K562 (cell line): ENCODE measurements at places on chromosomes 1 and 21. TPM values are rescaled to one million over a fixed set of nuclear protein-coding genes. Genes with fewer than 3 reads are reported as not detected.

COL24A1 gene
- 0.02 and 0.07 TPM in 2 replicates for total RNA-seq

RGS1 gene
- 0.42 TPM in 1 of 2 replicates, not detected in the other for total RNA-seq

NHLH2 gene
- total RNA-seq, result not detected in 2 replicates

UBE2U gene
- total RNA-seq, result not detected in 2 replicates

CDA gene
- not detected in 2 replicates for total RNA-seq

S100A14 gene
- total RNA-seq, result 0.24 and 0.25 TPM in 2 replicates

CFHR3 gene
- 0.16 and 0.47 TPM in 2 replicates for total RNA-seq

LRRC38 gene
- total RNA-seq, result not detected in 2 replicates

AGTRAP gene
- total RNA-seq, result 81.6 and 85.8 TPM in 2 replicates

TFF3 gene
- total RNA-seq, result 0.72 and 0.78 TPM in 2 replicates

PLEKHG5 gene
- 0.29 TPM in 2 replicates for total RNA-seq

CFAP410 gene
- 7.6 and 8.3 TPM in 2 replicates for total RNA-seq

NECAP2 gene
- 71.9 and 72.5 TPM in 2 replicates for total RNA-seq

RUNX1 gene
- 62.2 and 68.6 TPM in 2 replicates for total RNA-seq

ANKRD65 gene
- not detected in 2 replicates for total RNA-seq

DNA sequence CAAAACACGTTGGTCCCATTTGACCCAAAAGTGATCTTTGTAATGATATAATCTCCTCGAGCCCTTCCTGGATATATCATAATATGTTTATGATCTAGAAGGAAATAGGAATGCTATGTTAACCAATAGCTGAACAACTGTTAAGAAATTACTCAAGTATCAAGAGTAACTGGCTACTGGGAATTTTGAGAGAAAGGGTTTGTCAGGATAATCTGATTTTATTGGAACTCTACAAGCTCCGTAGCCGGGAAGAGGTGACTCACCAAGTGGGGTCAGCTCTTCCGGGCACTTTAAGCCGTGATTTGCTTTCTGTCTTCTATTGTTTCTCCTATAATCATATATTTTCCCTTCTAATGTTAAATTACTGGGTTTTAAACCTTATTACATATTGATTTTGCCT is 250.5 kb upstream of the POGK start:
- H3K27me3 ChIP-seq, result no peaks in the 10 kb centered on the region
- DNase-seq, result no peak
- no peak overlapping the region for H3K4me3 ChIP-seq
- H3K4me1 ChIP-seq, result peaks cover 9% of the 10 kb centered on the region
- no peak overlapping the region for H3K27ac ChIP-seq

- H3K4me1 ChIP-seq, result no peaks in the 10 kb centered on the region
- H3K27ac ChIP-seq, result no peak overlapping the region
Measured at GRCh38 chr1:119702384-119702783, 9.3 kb upstream of the PHGDH start.

GRCh38 chr1:34612091-34612827 is 142.6 kb upstream of the GJB5 start:
- H3K4me1 ChIP-seq, result no peaks in the 10 kb centered on the region
- H3K4me3 ChIP-seq, result no peak overlapping the region
- H3K27ac ChIP-seq, result no peak overlapping the region
- no peaks in the 10 kb centered on the region for H3K36me3 ChIP-seq

DNA sequence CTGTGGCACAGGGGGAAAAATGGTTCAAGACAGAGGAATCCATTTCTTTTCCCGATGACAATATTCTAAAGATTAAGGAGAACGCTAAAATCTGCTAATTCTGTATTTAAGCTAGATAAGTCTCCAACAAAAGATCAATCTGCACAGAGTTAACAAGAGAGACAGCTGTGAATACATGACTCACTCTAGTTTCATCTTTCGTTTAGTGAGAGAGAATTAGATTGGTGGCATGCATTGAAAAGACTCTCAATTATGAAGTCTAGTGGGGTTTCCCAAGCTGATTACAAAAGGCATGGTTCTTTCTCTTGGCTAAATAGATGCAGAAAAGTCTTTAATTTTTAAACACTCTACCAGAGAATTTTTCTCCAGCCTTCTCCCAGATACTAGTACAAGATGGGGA is 34.4 kb downstream of the CAPN9 start:
- DNase-seq, result no peak
- no peak overlapping the region for H3K4me3 ChIP-seq
- H3K27ac ChIP-seq, result no peak overlapping the region
- no peaks in the 10 kb centered on the region for H3K36me3 ChIP-seq
- peaks cover 17% of the 10 kb centered on the region for H3K27me3 ChIP-seq
- no peaks in the 10 kb centered on the region for H3K4me1 ChIP-seq

GRCh38 chr21:17539323-17539722 is 26.5 kb downstream of the CXADR start:
- H3K27me3 ChIP-seq, result no peaks in the 10 kb centered on the region
- no peak overlapping the region for H3K4me3 ChIP-seq
- H3K4me1 ChIP-seq, result no peaks in the 10 kb centered on the region
- no peaks in the 10 kb centered on the region for H3K36me3 ChIP-seq
- H3K27ac ChIP-seq, result no peak overlapping the region

DNA sequence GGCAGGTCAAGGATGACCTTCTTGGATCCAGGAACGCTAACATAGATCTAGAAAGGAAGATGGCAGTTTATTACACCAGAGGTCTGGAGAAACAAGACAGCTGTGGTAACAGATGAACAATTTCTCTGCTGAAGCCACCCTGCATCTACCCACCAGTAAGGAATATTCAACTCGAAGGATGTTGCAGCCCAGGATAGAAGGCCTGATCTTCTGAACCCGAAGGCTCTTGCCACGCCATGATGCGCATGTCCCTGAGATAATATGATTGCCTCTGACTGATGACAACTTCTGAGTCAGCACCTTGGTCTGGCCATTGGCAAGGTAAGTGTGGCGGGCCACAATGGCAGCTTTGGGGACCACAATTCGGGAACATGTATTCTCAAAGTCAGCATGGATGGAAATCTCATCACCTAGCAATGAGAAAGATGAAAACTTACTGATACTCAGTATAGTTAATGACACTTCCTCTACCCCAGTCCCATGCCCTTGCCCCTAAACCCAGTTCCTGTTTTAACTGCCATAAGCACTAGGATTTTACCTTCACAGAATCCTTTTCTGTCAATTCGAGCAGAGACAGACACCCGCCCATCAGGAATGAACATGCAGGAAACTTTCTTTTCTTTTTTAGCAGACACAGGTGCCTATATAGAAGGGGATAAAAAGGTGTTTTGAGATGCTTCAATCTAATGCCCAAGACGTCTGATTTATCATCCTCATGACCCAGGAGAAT is 1.8 kb downstream of the TXNIP start:
- DNase-seq, result no peak
- H3K36me3 ChIP-seq, result peaks cover 44% of the 10 kb centered on the region
- H3K27ac ChIP-seq, result peak overlapping the region; percentile 99
- no peaks in the 10 kb centered on the region for H3K27me3 ChIP-seq
- H3K4me3 ChIP-seq, result peak overlapping the region; percentile 85
- H3K4me1 ChIP-seq, result peaks cover 14% of the 10 kb centered on the region; the same call in 1 of the 2 replicates

GRCh38 chr1:107897438-107898345 is 67.3 kb downstream of the VAV3 start:
- DNase-seq, result no peak
- no peaks in the 10 kb centered on the region for H3K27me3 ChIP-seq
- no peak overlapping the region for H3K27ac ChIP-seq
- H3K36me3 ChIP-seq, result no peaks in the 10 kb centered on the region

DNA sequence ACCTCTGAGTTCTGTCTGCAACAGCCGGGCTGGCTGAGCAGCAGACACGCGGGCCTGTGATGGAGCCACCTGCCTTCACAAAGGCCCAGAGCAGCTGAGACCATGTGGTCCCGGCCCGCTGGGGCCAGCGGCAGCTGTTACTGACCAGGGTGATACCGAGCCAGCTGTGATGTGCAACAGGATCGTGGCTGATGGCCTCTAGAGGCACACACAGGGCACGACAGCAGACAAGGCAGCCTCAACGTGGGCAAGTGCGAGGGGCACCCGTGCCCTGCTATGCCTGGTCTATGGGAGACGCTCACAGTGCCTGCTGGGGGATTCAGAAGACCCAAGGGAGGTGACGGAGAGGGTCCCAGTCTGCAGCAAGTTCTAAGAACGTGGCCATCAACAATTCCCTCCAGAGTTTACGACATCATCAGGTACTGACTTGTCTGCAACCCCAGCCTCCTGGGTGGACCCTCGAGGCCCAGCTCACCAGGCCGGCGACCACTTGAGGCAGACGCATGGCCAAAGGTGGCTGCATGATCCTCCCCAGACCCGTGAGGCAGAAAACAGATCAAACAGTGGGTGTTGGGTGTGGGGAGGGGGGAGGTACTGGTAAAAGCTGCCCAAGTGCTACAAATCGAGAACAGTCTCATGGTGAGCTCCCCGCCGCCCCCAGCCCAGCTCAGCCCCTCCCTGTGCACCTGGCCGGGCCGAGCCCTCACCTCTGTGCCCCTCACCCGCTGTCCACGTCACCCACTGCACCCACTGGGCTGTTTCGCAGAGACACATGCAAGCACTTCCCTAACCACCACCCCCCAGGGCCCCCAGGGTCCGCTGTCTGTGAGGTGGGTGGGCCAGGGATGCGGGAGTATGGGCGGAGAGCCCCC is 6.0 kb downstream of the POFUT2 start:
- H3K4me3 ChIP-seq, result no peak overlapping the region
- DNase-seq, result no peak
- H3K27ac ChIP-seq, result no peak overlapping the region
- H3K36me3 ChIP-seq, result peaks cover 80% of the 10 kb centered on the region

GRCh38 chr1:103063921-103064320 is 44.4 kb downstream of the COL11A1 start:
- no peaks in the 10 kb centered on the region for H3K4me1 ChIP-seq
- no peak overlapping the region for H3K4me3 ChIP-seq
- H3K27ac ChIP-seq, result no peak overlapping the region
- no peak for DNase-seq

DNA sequence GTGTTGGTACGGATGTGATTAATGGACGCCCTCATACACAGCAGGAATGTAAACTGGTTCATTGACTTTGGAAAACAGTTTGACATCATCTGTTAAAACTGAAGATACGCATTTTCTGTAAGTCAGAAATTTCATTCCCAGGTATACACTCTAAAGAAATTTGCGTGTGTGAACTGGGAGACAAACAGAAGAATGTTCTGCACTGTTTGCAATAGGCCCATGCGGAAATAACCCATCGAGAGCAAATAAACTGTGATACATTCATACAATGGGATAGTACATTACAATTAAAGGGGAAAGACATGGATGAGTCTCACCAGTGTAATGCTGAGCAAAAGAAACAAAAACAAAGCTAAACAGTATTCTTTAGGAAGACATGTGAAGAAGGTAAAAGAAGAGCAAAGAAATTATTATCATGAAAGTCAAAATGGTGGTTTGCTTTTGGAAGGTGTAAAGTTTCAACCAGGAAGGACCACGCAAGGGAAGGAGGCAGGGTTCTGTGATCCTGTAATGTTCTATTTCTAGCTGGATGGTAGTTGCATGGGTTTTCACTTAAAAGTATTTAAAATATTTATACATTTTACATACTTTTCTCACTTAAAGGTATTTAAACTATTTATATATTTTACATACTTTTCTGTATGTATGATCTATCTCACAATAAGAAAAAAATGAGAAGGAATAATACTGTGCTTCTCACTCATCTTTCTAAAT is 30.3 kb downstream of the INTS7 start:
- peaks cover 73% of the 10 kb centered on the region for H3K36me3 ChIP-seq
- no peak overlapping the region for H3K4me3 ChIP-seq
- no peak overlapping the region for H3K27ac ChIP-seq
- H3K4me1 ChIP-seq, result no peaks in the 10 kb centered on the region
- DNase-seq, result no peak

DNA sequence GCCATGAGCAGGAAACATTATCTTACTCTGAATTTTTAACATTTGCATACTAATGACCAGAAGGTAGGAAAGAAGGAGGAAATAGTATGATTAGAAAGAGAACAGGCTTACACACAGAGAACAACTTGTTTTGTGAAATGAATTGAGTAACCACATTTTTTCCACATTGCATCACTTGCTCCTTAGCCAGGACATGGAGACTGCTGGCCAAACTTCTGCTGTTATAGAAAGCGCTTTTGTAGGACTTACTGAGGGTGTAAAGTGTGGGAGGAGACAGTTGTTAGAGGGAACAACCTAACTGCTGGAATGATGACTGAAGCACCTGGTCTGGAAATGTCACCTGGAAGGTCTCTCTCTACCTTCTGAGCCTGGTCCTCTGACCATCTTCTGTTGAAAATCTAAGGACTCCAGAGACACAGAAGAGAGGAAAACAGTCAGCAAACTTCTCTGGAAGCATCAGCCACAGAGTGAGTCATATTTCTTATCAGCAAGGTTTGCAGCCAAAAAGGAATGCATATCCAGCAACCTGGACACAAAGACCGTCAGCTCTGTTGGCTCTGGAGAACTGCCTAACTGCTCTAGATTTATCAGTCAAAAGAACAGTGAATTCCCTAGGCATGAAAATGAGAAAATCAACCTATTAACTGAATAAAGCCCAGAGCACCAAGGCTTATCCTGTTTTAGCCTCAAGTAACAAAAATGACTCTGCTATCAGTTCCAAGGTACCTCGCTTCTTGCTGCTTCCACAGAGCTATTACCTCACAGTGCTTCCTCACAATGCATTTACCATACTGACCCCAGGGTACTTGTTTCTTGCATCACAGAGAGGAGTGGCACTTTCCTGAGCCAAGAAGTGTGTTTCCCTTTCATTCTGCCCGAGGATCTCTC is 88.0 kb upstream of the SLFNL1 start:
- H3K36me3 ChIP-seq, result peaks cover 30% of the 10 kb centered on the region; the same call in 2 of the 3 replicates
- no peak overlapping the region for H3K4me3 ChIP-seq
- peak overlapping the region; percentile 5; the same call in 2 of the 3 replicates for H3K27ac ChIP-seq

DNA sequence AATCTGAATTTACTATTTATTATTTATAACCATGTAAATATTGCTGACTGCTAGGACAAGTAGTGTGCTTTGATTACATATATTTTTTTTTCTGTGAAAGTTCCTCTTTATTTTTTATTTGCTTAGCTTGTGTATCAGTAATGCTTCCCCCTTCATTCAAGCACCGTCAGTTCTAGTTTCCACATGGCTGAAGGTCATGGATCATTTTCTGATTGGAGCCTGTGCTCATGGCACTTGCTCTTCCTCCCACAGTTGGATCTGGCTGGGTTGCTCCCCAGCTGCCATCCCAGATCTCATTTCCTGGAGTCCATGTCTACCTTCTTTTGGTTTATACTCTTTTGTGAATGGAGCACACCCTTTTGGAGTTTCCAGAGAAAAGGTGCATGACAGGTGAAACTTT is 57.0 kb upstream of the IGSF5 start:
- no peak overlapping the region for H3K4me3 ChIP-seq
- H3K27ac ChIP-seq, result no peak overlapping the region
- no peaks in the 10 kb centered on the region for H3K36me3 ChIP-seq
- no peaks in the 10 kb centered on the region for H3K4me1 ChIP-seq

DNA sequence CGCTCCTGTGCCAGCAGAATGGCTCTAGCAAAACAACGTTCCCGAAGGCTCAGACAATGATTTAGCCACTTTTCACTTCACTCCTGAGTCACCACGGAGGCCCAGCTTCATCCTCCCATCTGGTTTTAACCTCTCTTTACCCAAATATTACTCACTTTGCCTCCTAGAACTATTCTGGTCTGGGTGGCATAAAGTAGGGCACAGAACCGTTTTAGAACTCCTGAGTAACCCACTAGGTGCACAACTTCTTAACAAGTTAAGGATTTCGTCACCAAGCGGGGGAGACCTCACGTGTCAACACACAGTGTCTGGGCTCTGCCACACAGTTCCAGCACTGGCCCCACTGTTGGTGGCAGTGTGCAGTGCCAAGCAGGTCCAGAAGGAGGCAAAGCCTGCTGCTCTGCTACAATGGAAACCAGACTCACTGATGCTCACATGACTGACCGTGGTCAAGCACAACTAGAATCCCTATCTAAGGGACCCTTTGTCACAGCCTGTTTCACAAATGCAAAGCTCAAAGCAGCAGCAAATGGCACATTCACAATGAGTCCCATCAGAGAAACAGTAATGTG is 121.7 kb downstream of the SIPA1L2 start:
- H3K4me1 ChIP-seq, result no peaks in the 10 kb centered on the region
- H3K27me3 ChIP-seq, result no peaks in the 10 kb centered on the region; the same call in 1 of the 2 replicates
- H3K4me3 ChIP-seq, result no peak overlapping the region
- no peak for DNase-seq
- H3K36me3 ChIP-seq, result no peaks in the 10 kb centered on the region
